ENCODE measurements at places on chromosomes 3 and 15.

GRCh38 chr3:43291546-43291945 is 5.2 kb downstream of the SNRK start:
- DNase-seq = no peak

DNA sequence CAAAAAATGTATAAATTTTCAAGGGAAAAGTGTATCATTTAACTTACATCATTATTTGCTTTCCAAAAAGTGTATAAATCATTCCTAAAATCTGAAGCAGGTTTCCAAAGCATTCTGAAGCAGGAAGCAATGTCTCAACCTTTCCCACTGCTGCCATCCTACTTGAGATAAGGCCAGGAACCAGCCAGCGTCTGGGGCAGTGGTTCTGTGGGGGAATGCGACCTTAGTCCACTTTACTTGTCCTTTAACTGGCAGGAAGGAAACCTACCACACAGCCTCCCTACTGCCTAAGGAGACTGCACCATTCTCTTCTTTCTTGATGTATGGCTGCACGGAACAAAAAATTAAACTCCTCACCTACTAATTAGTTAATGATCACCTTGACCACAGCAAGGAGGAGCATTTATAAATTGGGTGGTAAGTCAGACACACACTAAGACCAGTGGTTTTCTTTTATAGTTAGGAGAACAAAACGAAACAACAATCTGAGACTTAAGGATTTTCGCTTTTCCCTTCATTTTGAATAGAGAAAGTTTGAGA is 3.7 kb downstream of the SORD start:
- DNase-seq = no peak

GRCh38 chr3:166243511-166243910 is 406.3 kb upstream of the BCHE start:
- no peak for DNase-seq

DNA sequence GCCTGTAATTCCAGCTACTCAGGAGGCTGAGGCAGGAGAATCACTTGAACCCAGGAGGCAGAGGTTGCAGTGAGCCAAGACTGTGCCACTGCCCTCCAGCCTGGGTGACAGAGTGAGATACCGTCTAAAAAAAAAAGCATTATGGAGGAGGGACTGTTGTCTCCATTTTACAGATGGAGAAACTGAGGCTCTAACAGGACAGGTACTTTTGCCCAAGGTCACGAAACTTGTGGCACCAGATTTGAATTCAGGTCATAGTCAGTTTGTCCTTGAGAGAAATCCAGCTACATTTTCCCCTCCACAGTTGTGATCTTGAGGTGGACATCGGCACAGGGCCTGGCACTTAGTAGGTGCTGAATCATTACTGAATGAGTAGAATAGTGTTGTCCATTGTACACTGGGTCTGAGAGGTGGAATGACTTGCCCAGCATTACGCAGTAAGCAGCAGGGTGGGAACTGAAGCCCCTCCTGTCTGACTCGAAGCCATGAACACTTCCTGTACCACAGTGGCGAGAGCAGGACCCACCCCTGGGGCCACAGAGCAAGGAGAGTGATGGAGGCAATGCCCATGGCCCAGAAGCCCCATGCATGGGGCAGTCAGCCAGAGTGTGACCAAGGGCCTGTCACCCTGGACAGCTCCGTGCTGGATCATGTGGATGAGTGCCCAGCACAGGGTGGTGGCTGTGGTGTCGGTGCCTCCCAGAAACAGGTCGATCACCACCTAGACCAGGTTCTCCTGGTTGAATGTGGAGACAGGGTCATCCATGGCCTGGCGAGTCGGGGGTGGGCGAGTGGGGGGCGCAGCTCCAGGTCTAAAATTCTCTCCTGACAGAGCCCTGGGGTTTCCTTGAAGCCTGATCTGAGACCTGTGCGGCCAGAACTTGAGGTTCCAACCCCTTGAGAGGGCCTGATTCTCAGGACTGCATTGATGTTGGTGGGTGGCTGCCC is 20.4 kb upstream of the PARL start:
- DNase-seq = no peak

- DNase-seq = no peak
Measured at GRCh38 chr15:89888214-89888804, 5.5 kb downstream of the AP3S2 start.

GRCh38 chr3:81735334-81735733 is 26.1 kb downstream of the GBE1 start:
- no peak for DNase-seq

- no peak for DNase-seq
Measured at GRCh38 chr3:67301556-67301955, 303.4 kb downstream of the KBTBD8 start.

- DNase-seq = no peak
Measured at GRCh38 chr3:149828390-149828789, 15.4 kb downstream of the RNF13 start.

DNA sequence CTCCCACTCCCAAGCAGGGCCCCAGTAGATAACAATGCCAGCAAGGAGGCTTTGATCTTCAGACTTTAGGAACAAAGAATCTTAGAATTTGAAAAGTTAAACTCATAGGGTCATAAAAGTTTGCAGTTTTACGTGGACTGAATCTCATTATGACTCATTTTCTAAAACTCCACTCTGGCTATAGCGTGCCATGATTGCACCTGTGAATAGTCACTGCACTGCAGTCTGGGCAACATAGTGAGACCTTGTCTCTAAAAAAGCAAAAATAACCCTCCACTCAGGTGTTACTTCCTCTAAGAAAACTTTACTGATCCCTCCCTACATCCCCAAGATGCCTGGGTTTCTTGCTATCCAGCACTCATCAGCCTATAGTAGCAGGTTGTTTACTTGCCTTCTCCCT is 104.5 kb downstream of the IL20RB start:
- DNase-seq = no peak

DNA sequence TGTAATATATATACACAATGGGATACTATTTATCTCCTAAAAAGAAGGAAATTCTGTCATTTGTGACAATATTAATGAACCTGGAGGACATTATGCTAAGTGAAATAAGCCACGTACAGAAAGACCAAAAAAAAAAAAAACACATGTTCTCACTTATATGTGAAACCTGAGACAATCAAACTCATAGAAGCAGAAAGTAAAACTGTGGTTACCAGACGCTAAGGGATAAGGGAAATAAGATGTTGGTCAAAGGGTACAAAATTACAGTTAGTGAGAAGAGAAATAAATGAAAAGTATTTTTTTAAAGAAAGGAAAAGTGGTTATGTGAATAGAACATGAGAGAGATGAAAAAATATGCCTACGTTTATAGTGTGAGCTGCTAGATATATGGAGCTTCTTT is 101.1 kb downstream of the CPNE4 start:
- no peak for DNase-seq

DNA sequence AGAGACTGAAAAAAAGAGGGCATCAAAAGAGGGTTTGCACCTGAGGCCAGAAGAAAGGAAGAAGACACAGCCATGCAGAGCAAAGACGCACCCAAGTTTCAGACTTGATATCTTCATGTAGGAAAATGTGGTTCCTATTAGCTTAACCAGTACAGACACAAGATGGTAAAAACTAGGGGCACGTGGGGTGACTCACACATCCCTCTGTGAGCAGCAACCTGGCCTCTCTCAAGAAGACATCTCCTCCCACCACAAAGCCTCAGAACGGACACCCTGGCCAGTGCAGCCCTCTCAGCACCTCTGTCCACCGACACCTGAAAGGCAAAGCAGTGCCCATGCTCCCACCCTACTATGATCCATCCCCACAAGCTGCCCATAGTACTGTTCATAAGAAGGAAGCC is 33.3 kb downstream of the GLB1 start:
- peak; percentile 36 for DNase-seq

- DNase-seq = no peak
Measured at GRCh38 chr15:92294759-92295158, 98.9 kb upstream of the ST8SIA2 start.
